Bladder microvascular endothelial cell (primary cell): ENCODE measurements at places on chromosomes 12 and 14. TPM values are rescaled to one million over a fixed set of nuclear protein-coding genes. Genes with fewer than 3 reads are reported as not detected.

Gene PTPRO
- under 0.01 and 0.06 TPM in 2 replicates for total RNA-seq

Gene FAM181A
- not detected in 2 replicates for total RNA-seq

Gene LARP4
- total RNA-seq, result 24.9 and 76.3 TPM in 2 replicates

Gene TC2N
- total RNA-seq, result 0.16 and 3.3 TPM in 2 replicates

Gene STRN3
- total RNA-seq, result 37.4 and 58.2 TPM in 2 replicates

Gene PRB4
- not detected in 2 replicates for total RNA-seq

Gene RAD52
- total RNA-seq, result 9.1 and 18.0 TPM in 2 replicates

Gene CCT2
- total RNA-seq, result 149 and 263 TPM in 2 replicates

Gene C12orf54
- total RNA-seq, result not detected in 2 replicates

Gene ANKRD33
- total RNA-seq, result 0.16 TPM in 1 of 2 replicates, not detected in the other

Gene GPR162
- total RNA-seq, result 0.50 and 1.5 TPM in 2 replicates

Gene IFI27L1
- total RNA-seq, result 15.5 and 27.7 TPM in 2 replicates
